ENCODE measurements at places on chromosomes 16 and 17.

GRCh38 chr16:66926961-66927436 lies 1.7 kb upstream of the RRAD start:
- DNase-seq = peak; percentile 86

DNA sequence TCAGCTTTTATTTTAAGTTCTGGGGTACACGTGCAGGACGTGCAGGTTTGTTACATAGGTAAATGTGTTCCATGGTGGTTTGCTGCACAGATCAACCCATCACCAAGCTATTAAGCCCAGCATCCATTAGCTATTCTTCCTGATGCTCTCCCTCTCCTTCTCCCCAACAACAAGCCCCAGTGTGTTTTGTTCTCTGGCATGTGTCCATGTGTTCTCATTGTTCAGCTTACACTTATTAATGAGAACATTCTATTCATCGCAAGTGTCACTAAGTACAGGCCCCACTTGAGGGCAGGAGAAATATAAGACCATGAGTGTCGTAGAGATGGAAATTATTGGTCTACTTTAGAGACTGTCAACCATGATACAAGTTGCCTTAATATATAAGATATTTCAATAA lies 615.1 kb downstream of the CDH8 start:
- no peak for DNase-seq

- DNase-seq = no peak
These were observed 584 bp downstream of the TCAP start for GRCh38 chr17:39665642-39666224.

GRCh38 chr17:80942423-80943345 lies 49.0 kb upstream of the CHMP6 start:
- peak; percentile 95 for DNase-seq

DNA sequence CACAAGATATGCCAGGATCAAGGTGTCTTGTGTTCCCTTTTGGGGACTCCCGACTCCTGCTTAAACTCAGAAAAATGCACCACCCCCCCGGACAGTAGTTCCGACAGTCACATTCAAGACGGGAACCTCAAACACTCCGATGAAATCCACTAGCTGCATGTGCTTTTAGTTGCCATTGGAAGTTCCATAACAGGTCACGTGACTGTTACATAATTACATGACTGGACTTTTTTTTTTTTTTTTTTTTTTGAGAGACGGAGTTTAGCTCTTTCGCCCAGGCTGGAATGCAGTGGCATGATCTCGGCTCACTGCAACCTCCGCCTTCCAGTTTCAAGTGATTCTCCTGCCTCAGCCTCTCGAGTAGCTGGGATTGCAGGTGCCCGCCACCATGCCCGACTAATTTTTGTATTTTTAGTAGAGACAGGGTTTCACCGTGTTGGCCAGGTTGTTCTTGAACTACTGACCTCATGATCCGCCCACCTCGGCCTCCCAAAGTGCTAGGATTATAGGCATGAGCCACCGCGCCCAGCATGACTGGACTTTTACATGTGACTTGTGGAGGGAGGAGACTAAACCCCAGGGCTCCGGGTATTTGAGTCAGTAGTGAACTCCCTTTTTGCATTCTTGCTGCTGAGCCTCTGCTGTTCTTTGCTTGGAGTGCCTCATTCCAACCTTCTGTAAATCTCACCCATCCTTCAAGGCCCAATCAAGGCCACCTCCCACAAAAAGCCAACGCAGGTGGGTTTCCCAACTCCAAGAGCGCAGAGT lies 1.6 kb downstream of the SIRT7 start:
- DNase-seq = no peak

DNA sequence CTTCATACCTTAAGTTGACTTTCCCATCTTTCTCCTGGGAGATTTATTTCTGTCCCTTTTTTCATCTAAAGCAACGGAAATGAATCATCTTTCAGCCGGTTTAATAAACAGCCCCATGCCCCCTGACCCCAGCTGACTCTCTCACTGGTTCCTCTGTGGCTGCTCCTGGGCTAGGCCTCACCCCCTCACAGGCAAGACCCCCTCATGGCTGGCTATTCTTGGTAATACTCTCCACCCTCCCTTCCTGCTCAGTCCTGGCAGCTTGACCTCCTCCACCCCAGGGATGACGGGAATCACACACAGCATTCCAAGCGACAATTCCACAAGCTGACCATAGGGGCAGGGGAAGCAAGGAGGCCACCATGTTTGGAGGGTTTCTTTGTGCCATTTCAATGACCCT lies 1.5 kb upstream of the ADAP2 start:
- DNase-seq = no peak

DNA sequence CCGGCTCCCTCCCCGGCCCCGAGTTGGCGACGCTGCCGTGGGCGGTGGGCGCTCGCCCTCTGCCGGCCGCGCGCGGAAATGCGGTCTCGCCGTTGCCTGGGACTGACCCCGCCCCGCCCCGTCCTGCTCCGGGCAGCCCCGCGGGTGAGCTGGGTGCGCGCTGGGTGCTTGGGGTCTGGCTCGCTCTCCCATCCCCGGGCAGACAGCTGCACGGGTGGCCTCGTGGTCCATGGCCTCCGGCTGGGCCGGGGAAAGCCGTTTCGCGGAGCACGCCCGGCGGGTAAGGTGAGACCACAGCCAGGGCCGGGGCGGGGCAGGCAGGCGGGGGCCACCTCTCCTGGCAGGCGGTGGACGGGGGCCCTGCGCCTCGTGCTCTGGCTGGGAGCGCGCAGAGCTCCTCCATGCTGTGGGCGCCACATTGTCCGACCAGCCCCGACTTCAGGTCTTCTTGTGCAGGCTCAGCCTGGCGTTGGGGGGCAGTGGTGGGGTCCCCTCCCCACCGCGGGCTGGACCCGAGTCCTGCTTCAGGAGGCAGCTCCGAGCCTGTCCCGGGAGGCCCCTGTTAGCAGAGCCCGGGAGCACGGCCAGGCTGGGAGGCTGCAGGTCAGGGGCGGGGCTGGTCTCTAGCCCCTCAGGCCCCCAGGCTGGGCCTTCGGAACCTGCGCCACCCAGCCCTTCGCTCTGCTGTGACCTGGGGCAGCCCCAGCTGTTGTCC lies 7.0 kb upstream of the C1QTNF8 start:
- peak; percentile 95 for DNase-seq

DNA sequence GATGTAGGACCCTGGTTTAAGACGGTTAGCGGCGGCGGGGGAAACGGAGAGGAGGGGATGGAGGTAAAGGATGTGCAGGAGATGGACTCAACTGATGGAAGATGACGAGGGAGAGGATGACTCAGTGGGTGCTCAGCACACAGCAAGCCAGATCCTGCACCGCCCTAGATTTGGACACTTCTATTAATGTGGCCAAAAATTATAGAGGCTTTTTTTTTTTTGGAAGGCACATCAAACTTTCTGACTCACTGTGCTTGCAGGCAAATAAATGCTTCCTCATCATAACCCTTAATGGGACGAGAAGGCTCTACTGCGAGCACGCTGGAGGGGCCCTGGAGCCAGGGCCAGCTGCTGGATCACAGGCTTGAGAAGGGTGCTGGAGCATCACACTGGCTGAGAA lies 36.0 kb downstream of the RTN4RL1 start:
- DNase-seq = peak; percentile 90

- DNase-seq = no peak
These were observed 18.2 kb upstream of the RBFOX3 start for GRCh38 chr17:79628861-79629547.

GRCh38 chr17:67836205-67836987 lies 11.1 kb downstream of the BPTF start:
- peak; percentile 33 for DNase-seq

DNA sequence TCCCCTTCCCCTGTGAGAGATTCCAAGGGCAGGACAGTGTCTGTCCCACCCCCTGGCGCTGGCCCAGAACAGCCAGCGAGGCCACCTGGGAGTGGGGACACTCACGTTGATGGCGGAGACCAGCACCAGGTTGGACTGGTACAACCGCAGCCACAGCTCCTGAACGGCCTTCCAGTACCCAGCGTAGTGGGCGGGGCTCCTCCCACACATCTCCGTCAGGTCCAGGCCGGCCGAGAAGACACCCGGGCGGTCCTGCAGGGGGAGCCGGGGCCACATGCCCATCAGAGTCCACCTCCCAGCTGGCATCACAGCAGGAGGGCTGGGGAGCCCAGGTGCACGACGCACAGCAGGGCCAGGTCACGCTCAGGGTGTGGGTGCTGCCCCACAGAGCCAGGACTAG lies 7.1 kb downstream of the ECI1 start:
- no peak for DNase-seq

DNA sequence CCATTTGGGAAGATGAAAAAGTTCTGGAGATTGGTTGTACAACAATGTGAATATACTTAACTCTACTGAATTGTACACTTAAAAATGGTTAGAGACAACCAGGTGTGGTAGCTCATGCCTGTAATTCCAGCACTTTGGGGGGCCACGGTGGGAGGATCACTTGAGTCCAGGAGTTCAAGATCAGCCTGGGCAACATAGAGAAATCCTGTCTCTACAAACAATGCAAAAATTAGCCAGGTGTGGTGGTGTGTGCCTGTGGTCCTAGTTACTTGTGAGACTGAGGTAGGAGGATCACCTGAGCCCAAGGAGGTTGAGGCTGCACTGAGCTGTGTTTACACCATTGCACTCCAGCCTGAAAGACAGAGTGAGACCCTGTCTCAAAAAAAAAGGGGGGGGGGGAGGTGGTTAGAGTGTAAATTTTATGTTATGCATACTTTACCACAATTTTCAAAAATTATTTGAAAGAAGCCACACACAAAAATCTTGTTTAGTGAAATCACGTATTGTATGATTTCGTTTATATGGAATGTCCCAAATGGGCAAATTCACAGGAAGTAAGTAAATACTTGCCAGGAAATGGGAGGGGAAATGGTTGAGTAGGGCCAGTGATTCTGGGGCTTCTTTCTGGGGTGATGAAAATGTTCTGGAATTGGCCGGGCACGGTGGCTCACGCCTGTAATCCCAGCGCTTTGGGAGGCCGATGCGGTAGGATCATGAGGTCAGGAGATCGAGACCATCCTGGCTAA lies 37.1 kb upstream of the AMZ2 start:
- DNase-seq = no peak

- DNase-seq = no peak
These were observed 16.4 kb downstream of the TNS4 start for GRCh38 chr17:40484973-40485530.

DNA sequence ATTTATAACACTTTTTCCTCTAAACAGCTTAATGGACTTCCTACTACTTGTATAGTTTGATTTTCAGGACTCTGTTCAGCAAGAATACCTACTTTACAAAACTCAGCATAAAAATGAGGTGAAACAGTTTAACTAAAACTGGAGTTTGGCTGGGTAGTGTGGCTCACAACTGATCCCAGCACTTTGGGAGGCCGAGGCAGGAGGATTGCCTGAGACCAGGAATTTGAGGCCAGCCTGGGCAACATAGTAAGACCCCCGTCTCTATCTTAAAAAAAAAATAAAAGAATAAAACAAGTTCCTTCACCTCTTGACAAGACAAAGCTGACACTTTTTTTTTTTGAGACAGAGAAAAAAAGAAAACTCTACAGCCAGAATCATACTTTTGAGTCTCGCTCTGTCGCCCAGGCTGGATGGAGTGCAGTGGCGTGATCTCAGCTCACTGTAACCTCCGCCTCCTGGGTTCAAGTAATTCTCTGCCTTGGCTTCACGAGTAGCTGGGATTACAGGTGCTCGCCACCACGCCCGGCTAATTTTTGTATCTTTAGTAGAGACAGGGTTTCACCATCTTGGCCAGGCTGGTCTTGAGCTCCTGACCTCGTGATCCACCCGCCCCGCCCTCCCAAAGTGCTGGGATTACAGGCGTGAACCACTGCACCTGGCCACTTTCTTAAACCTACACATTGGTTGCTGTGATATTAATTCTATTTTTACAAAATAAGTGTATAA lies 2.6 kb downstream of the PDF start:
- DNase-seq = no peak

GRCh38 chr16:85948138-85948509 lies 49.2 kb downstream of the IRF8 start:
- no peak for DNase-seq

GRCh38 chr17:81371910-81372760 lies 23.1 kb upstream of the BAHCC1 start:
- DNase-seq = peak; percentile 68

DNA sequence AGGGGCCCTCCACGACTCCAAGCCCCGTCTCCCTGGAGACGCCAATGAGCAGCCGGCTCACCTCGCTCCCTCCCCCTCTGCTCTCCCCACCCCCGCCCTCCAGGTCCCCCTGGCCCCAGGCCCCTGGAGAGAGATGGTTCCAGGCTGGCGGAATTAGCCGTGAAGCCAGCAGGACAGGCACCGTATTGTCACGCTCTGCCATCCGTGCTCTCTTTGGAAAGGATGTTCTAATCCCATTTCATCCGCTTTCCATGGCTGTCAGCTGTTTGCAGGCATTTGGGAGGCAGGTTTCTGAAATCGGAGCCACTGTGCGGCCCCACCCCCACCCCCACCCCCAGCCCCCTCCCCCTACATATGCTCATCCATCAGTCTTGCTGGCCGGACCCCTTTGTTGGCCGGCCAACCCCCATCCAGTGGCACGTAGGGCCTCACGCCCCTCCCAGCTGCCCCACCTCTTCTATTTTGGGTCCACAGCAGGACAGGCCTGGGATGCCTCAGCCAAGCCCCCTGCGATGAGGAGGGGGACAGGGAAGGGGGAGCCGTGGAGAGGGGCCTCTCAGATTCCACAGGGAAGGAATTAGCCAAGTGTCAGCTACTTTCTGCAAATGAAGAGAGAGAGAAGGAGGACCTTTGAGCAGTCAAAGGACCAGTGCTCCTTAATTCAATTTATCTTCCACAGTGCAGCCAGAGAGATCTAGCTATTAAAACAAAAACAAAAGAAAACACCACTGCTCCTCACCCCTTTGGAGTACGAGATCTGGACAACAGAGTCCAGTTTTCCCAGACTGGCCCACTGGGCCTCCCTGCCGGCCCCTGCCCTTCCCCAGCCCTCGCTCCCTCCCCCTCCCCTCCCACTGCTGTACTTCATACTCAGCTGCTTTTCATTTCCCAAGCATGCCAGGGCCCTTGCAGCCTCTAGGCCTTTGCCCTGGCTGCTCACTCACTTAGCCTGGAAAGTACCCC lies 30.7 kb downstream of the SDK2 start:
- no peak for DNase-seq

GRCh38 chr17:79950751-79951150 lies 84.9 kb downstream of the TBC1D16 start:
- no peak for DNase-seq

DNA sequence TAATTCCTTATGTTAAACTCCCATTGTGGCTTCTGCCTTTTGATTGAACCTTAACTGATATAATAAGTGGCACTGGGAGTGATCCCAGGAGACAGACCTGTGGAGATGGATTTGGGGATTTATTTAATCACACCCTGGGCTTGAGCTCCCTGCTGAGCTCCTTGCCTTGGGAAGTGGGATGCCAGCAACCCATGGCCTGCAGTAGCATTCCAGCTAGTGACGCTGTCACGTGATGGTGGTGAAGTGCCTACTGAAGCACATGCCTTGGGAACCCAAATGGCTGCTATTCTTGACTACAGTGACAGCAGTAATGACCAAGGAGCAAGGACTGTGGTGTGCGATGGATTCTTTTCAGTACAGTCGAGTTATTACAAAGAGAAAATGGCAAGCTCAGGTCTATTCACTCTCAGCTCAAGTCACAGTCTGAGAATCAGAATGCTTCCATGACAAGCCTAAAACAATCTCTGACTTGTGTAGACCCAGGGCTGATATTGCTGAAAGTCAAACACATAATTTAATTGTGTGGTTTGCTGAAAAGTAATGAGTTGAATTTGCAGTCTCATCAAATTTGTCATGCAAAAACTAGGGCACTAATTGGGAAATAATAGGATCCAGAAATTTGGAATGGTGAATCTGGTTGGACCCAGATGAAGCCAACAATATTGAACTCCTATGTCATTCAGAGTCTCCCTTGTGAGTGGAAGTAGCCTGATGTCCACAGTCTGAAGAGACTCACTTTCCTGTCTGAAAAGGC lies 47.1 kb downstream of the BCL7C start:
- DNase-seq = no peak

- peak; percentile 41 for DNase-seq
These were observed 72.8 kb upstream of the TOB1 start for GRCh38 chr17:50938821-50939541.

- no peak for DNase-seq
These were observed 14.2 kb downstream of the TERF2 start for GRCh38 chr16:69371564-69371963.

Measured in GM03348 (cell line).